ENCODE measurements at places on chromosomes 12 and 14. TPM values are rescaled to one million over a fixed set of nuclear protein-coding genes. Genes with fewer than 3 reads are reported as not detected.
A peak's percentile ranks its signal among the peaks of the same experiment; 100 is the strongest.

TMCC3 gene
- total RNA-seq = 19.9 TPM

- DNase-seq = no peak
Observed at GRCh38 chr12:288687-289086, 26.1 kb upstream of the SLC6A13 start.

ERP27 gene
- total RNA-seq = 0.33 TPM

GRCh38 chr12:58918469-58918844, 1.8 kb downstream of the LRIG3 start:
- DNase-seq = no peak

- DNase-seq = peak; percentile 46
Observed at GRCh38 chr14:54366736-54367735, 29.8 kb upstream of the CDKN3 start.

- no peak for DNase-seq
Observed at GRCh38 chr12:105443802-105444652, 113.5 kb downstream of the C12orf75 start.

- DNase-seq = no peak
Observed at GRCh38 chr12:25200703-25201102, 5.7 kb downstream of the ETFRF1 start.

RNASE7 gene
- not detected for total RNA-seq

PIANP gene
- not detected for total RNA-seq

- DNase-seq = no peak
Observed at GRCh38 chr12:93705237-93705636, 28.1 kb downstream of the CRADD start.

SYT1 gene
- total RNA-seq = 0.59 TPM

PRICKLE1 gene
- total RNA-seq = 36.7 TPM

GRCh38 chr12:128178565-128178964, 88.4 kb upstream of the TMEM132C start:
- no peak for DNase-seq

GRCh38 chr14:69990323-69990722, 111.1 kb downstream of the SMOC1 start:
- DNase-seq = no peak

- DNase-seq = no peak
Observed at GRCh38 chr12:79069009-79069408, 204.4 kb downstream of the SYT1 start.

IFNG gene
- total RNA-seq = not detected

- no peak for DNase-seq
Observed at GRCh38 chr12:106704081-106704480, 70.4 kb upstream of the RIC8B start.

DNA sequence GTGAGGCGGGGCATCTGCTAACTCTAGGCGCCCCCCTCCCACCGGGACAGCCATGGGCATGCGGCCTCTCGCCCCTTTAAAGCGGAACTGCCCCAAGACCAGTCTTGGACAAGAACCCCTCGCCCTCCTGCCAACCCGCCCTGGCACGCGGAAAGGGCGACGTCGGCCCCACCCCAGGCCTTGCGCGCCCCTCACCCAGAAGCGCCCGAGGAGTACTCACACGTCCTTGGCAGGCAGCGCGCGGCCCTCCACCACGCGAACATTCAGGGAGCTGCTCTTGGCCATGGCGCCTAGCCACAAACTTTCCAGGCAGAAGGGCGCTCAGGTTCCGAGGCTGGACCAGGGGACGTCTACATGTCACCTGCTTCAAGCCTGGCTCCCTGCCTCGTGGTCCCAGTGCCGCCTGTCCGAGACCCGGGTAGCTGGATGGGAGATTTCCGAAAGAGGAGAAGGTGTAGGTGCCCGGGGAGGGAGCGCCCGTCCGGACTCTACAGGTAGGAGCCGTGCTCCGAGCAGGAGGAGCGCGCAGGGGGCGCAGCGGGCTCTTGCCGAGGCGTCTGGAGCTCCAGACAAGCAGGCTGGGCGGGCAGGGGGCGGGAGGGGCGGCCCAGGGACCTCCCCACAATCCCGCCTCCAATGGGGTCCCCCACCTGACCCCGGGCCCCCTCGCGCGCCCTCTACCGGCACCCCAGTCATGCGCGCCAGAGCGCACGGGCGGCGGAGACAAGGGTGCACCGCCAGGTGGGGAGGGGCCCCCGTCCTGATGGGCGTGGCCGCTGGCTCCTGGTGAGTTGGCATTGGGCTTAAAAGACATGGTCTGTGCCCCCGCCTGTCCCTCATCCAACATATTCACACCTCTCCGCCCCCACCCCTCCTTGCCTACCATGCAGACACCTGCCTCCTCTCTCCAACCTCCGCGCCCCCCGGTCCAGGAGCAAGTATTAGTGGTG, at the start of gene RASAL1:
TSS of gene RASAL1 (minus strand) at position 584 of the 950 bp plus-strand sequence. CDS start at position 285, 299 bp downstream.
- DNase-seq = no peak

GRCh38 chr14:54711812-54712464, 145.0 kb downstream of the SAMD4A start:
- no peak for DNase-seq

CFAP251 gene
- 1.7 TPM for total RNA-seq

DNA sequence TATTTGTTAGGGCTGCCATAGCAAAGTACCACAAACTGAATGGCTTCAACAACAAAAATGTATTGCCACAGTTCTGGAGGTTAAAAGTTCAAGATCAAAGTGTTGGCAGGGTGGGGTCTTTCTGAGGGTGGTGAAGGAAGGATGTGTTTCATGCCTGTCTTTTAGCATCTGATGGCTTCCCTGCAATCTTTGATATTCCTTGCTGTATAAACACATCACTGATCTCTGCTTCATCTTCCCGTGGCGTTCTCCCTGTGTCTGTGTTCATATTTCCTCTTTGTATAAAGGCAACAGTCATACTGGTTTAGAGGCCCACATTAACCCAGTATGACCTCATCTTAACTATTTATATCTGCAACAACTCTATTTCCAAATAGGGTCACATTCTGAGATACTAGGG, 167.5 kb downstream of the BTG1 start:
- DNase-seq = no peak

DNA sequence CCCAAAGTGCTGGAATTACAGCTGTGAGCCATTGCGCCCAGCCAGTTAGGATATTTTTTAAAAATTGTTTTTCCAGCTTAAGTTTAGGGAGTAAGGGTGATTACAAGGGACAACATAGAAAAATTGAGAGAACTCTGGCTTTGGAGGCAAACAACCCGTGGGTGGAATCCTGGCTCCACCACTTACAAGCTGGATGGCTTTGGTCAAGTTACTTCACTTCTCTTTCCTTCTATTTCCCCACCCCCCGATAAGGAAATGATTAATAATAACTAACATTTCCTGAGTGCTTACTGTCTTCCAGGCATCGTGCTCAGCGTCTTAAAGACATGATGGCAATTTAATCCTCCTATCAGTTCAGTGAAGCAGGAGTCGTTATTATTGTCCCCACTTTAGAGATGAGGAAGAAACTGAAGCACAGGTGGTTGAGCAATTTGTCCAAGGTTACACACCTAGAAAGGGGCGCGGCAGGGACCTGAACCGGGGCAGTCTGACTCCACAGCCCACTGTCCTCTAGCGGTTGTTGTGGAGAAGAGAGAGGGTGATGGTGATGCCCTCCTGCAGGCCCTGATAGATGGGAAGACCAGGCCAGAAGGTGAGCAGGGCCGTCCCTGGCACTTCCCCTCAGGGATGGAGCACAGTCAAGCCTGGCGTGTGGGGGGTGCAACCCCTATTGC, 16.7 kb upstream of the FAIM2 start:
- peak; percentile 62 for DNase-seq

DNA sequence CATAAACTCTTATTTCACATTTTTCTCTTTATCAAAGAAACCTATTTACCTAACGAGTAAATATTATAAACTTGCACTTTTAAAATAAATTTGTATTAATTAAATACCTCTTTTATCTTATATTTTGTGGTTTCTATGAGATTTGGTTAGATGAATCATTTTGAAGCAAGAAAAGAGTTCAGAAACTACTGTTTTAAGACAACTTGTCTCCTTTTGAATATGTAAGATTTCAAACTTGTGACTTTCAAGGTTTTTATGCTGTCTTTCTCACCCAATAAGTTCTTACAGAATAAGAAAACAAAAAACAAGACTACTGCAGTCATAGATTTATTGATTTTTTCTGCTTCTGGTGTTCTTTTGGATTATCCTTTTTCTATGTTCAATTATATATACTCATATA, 339.0 kb downstream of the SNAPC1 start:
- no peak for DNase-seq

DNA sequence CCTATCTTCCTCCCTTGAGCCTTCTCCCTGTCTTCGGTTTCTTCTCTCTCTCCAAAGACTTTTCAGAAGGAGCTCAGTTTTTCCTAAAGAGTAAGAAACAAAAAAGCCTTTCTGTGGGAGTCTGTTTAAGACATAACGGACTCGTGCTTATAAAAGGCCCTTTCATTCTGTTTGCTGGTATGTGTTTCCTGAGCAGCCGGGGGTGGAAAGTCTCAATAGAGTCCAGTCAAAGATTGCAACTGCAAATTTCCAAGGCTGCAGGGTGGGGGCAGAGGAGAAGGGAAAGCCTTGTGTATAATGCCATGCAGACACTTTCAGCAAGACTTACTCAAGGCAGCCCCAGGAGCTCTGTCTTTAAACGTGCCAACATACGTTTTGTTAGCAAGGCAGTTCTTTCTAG, 62.2 kb downstream of the GNG2 start:
- no peak for DNase-seq

- no peak for DNase-seq
Observed at GRCh38 chr12:52506858-52507715, 13.1 kb downstream of the KRT5 start.

GRCh38 chr14:92225731-92226130, 97.2 kb upstream of the SLC24A4 start:
- DNase-seq = no peak

FZD10 gene
- total RNA-seq = not detected

DNA sequence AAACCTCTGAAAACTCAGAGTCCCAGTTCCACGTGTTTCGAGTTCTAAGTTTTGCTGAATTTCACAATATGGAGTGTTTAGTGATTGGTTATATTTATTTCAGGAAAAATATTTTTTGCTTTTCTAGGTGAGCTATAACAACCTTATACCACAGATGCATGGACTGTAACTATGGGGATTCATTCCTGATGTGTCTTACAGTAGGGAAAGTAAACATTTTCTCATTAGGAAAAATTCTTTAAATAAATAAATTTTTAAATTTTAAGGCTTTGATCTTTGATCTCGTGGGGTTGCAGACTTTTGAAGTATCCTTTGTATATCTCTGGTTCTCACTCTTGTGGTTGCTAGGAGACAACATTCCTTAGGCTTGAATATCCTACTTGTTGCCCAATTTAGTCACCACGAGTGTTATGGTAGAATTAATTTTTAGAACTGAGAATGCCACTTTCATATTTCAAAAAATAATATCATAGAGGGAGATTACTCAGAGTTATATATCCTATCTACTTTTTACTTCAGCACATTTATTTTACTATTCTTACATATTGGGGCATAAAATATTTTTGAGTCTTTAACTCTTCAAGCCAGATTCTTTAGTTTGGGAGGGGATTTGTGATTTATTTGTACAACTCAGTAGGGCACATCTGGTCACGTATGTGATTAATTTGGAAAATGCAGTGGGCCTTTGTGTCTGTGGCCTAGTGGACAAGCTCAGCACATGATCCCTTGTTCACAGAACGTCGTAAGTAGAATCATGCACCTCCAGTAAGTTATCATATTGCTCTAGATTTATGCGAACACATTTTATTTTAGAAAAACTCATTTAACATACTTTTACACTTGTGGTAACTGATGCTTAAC, 224.0 kb downstream of the TTC6 start:
- DNase-seq = no peak

DNA sequence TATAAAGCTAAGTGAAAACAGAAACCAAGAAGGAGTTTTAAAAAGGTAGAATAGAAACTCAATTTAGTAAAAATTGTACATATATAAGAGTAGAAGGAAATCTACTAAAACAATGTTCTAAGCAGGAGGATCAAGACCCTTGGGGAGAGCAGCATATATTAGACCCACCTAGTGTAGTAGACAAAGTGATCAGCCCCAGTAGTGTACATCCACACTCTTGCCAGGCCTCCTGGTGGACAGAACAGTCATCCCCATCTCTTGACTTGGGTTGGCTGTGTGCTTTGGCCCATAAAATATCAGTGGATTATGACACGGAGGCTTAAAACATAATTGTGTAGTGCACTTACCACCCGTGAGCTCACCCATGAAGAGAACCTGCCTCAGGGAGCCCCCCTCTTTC, 10.9 kb upstream of the OTUB2 start:
- DNase-seq = no peak

- DNase-seq = no peak
Observed at GRCh38 chr12:122951979-122952892, 14.0 kb downstream of the ABCB9 start.

DEGS2 gene
- total RNA-seq = 1.1 TPM

CYP46A1 gene
- under 0.01 TPM for total RNA-seq

KLHDC1 gene
- total RNA-seq = 1.2 TPM

- no peak for DNase-seq
Observed at GRCh38 chr12:39553476-39553875, 66.1 kb downstream of the ABCD2 start.

ATF1 gene
- total RNA-seq = 20.2 TPM

GRCh38 chr14:90383731-90384542, 12.9 kb upstream of the CALM1 start:
- no peak for DNase-seq

GRCh38 chr12:10363914-10364814, 25.7 kb downstream of the KLRK1 start:
- DNase-seq = no peak

DNA sequence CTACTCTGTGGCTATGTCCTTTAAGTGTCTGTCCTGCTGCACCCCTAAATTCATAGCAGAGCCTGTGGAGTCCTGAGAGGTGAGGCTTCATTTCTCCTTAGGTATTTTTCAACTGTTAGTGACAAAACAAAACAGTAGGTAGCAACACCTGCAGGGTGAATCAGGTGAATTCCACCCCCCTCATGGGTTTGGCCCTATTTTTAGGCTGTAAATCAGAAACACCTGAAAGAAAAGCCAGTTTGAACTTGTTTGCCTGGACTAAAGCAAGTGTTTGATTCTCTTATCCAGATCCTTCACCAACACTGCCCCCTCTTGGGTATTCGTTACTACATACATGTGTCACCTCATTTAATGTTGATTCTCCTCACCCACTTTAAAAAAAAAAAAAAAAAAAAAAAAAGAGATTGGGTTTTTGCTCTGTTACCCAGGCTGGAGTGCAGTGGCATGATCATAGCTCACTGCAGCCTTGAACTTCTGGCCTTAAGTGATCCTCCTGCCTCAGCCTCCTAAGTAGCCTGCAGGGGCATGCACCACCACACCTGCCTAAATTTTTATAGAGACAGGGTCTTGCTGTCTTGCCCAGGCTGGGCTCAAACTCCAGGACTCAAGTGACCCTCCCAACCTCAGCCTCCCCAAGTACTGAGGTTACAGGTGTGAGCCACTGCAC, 10.3 kb downstream of the TBPL2 start:
- no peak for DNase-seq

BRI3BP gene
- 9.2 TPM for total RNA-seq

DNA sequence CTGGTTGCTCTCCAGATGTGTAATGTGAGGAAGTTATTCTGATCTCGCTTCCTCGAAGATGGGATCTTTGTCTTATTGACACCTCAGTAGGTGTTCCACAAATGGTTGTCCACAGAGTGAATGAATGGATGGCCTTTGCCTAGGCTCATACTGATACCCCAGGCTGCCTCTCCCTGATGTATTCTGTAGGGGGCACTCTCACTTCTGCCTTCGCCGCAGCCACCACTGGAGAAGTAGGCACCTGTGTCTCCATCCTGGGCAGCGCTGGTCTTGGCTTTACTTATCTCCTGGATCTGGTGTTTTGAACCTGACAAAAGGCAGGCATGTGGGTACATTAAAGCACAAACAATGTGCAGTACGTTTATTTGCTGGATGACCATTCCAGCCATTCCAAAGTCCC, 82.1 kb downstream of the ZFP36L1 start:
- DNase-seq = no peak

Measured in pulmonary artery endothelial cell (primary cell).